NCI-H226 (cell line): ENCODE measurements at places on chromosomes 12 and 14.

- DNase-seq = no peak
Observed at GRCh38 chr14:105525861-105526775, at the start of gene TMEM121. Gene TMEM121 (plus strand): TSS chr14:105526583. CDS start chr14:105528835, 2,252 bp downstream.

DNA sequence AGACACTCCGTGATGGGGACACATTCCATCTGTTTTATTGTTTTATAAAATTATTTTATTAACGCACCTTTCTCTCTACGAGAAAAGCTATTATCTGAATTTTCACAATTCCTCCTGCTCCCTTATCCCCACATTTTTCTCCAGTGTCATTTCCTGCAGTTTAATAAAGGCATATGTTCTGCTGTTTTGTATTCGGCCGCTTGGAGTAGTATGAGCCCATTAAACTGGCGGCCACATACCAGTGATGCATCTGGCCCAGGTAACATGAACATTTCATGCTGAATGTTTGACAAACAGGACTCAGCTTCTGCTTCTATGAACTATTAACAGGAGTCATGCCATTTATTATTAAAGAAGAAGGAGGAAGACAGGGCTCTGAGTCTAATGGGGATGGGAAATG lies 511.0 kb downstream of the TMEM121 start:
- DNase-seq = no peak

- DNase-seq = no peak
Observed at GRCh38 chr12:54949073-54949711, 35.4 kb downstream of the TESPA1 start.

- DNase-seq = no peak
Observed at GRCh38 chr14:21036751-21037150, 2.1 kb upstream of the RNASE13 start.

GRCh38 chr12:76247026-76247646 lies 101.1 kb downstream of the BBS10 start:
- DNase-seq = no peak

- peak; percentile 43 for DNase-seq
Observed at GRCh38 chr14:55535516-55536203, 44.3 kb upstream of the KTN1 start.

- no peak for DNase-seq
Observed at GRCh38 chr14:55884819-55885218, 233.4 kb upstream of the PELI2 start.

GRCh38 chr12:84336231-84336630 lies 576.4 kb downstream of the SLC6A15 start:
- peak; percentile 80 for DNase-seq

DNA sequence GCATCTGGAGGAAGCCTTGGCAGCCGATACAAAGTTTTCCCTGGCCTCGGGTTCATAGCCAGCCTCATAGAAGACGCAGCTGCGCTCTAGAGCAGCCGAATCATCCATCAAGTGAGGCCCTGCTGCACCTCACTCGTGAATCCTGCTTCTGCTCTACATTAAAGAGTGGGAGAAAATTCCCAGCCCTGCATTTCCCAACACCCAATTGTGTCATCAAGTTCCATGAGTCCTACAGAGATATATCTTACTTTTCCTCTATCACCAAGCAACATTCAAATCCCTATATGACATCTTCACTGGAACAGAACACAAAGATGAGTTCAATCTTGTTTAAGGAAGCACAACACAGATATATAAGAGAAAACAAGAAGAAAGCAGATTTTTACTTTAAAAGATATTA lies 139.3 kb downstream of the TTC7B start:
- DNase-seq = peak; percentile 23
